MG63 (cell line): ENCODE measurements at places on chromosomes 4 and X. TPM values are rescaled to one million over a fixed set of nuclear protein-coding genes. Genes with fewer than 3 reads are reported as not detected.

- DNase-seq: no peak
Measured at GRCh38 chr4:10738826-10739489, 54.4 kb upstream of the CLNK start.

DNA sequence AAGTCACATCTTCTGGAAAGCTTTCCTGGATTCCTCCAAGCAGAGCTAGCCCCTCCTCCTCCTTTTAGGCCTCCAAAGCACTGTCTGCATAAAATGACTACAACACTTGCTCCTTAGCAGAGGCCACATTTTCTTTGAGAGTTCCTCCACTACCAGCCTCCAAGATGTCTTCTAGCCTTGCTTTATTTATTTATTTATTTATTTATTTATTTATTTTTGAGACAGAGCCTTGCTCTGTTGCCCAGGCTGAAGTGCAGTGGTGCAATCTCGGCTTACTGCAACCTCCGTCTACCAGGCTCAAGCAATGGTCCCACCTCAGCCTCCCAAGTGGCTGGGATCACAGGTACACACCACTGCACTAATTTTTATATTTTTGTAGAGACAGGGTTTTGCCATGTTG is 4.6 kb upstream of the GPC4 start:
- DNase-seq: no peak

GRCh38 chr4:82954212-82954611 is 53.7 kb downstream of the THAP9 start:
- DNase-seq: no peak

- no peak for DNase-seq
Measured at GRCh38 chr4:43244688-43245382, 352.3 kb downstream of the GRXCR1 start.

- DNase-seq: no peak
Measured at GRCh38 chr4:35771571-35771970, 472.7 kb downstream of the ARAP2 start.

DNA sequence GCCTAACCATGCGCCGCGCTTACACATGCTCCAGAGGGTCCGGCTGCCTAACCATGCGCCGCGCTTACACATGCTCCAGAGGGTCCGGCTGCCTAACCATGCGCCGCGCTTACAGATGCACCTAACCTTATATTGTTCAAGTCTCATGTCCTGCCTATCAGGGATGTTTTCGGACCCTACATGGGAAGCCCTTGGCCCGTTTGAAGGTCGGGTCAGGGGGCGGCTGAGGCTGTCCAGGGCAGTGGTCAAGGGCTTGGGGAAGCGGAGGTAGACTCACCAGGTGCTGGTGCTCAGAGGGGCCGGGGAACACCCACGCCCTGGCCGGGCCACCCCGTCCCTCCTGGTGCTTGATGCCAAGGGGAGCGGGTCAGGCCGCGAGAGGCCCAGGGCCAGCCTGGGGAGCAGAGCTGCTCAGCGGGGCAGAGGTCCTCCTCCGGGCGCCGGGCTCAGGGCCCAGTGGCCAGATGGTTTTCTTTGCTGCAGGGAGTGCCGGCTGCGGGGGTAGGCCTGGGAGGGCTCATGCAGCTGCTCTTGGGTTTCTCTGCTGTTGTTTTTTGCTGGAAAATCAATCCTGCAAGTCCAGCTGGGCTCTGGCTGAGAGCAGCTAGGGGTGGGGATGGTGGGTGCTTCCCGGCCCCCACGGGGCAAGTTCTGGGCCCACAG is 35.4 kb upstream of the SPON2 start:
- peak; percentile 87 for DNase-seq

DNA sequence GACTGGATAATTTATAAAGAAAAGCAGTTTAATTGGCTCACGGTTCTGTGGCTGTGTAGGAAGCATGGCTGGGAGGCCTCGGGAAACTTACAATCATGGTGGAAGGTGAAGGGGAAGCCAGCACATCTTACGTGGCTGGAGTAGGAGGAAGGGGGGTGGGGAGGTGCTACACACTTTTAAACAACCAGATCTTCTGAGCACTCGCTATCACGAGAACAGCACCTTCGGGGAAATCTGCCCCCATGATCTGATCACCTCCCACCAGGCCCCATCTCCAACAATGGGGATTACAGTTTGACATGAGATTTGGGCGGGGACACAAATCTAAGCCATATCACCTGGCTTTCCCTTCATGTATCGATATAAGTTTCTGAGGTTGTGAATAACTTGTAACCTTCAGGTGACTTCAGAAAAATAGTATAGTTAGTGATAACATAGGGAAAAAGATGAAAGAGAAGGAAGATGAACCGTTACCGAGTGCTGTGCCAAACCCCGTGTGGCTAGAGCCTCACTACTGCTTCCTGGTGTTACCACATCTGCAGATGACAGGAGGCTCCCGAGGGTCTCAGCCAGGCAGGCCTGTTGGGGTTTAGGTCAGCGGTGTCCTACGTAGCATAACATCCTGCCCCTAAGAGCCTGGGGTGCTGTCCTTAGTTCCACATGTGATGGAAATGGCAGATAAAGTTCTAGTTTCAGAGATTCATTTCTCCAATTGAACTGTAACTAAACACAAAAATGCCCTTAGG is 103.5 kb downstream of the TNIP2 start:
- no peak for DNase-seq

GRCh38 chrX:5113128-5113527 is 1115.5 kb downstream of the NLGN4X start:
- DNase-seq: no peak

DNA sequence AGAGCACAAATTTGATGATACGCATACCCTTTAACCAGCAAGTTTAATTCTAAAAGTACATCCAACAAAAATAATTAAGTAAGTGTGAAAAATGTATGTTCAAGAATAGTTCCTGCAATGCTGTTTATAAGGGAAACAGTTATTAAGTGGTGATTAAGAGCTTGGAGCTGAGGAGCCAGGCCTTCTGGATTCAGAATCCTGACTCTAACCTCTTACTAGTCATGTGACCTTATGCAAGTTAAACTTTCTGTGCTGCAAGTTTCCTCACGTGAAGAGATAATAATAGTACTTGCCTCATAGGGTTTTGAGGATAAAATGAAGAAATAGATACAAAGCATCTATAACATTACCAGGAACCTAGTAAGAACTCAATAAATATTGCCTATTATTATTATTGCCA is 77.7 kb downstream of the FAM13A start:
- DNase-seq: no peak

DNA sequence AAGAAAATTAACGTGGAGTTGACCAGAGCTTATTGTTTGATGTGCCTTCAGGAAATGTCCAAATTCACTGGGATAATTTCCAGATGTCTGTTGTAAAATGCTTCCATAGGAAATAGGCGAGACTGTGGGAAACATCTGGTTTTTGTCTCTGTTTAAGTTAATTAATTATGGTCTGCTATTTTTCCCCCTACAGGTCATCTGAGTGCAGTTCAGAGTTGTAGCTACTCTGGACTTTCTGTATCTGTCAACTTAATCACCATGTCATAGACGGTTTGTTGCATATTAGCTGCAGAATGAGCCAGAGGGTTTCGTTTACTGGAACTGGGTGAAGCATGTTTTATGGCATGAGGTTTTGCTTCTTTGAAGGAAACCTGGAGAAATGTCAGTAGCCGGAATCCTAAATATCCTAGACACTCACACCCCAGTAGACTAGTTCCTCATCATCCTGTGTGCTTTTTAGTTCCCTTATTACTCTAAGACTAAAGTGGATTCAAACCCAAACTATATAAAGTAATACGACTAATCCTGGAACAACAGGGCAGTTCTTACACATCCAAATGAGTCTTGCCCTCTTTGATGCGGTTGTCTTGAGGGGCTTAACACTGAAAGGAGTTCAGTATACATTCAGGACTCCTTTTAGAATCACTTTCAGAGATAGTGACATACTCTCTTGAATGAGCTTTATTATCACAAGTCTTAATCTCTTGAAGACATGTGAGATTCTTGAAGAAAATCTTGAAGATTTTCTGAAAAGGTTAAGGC is 62.5 kb downstream of the PPEF1 start:
- no peak for DNase-seq

- DNase-seq: no peak
Measured at GRCh38 chrX:138745196-138745595, 33.7 kb upstream of the FGF13 start.

- DNase-seq: peak; percentile 75
Measured at GRCh38 chr4:168318266-168318895, at the start of gene DDX60. DDX60 (minus strand) TSS chr4:168318752; CDS start chr4:168311259, 7,493 bp downstream.

DNA sequence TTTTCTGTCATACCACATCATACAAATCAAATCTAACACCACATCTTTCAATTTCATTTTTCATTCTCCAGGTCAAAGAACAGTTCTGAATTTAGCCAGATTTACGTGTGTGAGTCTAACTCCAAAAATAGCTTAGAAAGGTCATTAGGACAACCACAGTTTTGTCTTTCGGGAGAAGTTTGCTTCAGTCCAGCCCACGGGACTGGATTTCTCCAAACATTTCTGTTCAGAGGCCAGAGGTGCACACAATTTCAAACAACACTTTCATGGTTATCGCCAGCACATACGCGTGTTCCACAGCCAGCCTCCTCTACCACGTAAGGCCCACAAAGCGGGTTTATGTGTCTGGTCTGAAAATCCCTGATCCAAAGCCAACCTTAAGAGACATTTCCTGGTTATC is 65.9 kb downstream of the VEGFC start:
- no peak for DNase-seq

DNA sequence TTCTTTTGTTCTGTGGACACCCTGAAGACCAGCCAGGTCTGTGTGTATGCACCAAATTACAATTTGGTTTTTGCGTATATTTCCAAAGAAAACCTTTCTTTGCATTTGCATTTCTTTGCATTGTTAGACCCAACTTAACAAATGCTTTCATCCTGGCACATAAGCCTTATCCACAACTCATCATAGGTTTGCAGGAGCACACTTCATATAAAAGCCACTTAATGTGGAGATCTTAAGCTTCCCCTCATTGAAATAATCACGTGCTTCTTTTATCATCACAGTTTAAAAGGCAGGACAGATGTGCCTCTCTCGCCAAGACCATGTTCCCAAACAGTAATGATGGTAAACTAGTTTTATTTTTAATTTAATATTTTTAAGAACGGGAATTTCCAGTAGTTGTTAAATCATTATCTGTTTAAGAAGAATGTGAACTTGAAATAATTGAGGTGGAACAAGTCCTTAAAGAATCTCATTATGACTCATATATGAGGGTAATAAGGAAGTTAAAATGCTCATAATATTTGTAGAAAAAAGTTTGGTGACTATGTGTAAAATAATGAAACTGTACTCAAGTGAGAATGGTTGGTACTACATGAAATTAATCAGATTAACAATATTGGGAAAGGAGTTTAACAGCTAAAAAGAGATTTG is 65.5 kb downstream of the GLRA3 start:
- DNase-seq: no peak

DNA sequence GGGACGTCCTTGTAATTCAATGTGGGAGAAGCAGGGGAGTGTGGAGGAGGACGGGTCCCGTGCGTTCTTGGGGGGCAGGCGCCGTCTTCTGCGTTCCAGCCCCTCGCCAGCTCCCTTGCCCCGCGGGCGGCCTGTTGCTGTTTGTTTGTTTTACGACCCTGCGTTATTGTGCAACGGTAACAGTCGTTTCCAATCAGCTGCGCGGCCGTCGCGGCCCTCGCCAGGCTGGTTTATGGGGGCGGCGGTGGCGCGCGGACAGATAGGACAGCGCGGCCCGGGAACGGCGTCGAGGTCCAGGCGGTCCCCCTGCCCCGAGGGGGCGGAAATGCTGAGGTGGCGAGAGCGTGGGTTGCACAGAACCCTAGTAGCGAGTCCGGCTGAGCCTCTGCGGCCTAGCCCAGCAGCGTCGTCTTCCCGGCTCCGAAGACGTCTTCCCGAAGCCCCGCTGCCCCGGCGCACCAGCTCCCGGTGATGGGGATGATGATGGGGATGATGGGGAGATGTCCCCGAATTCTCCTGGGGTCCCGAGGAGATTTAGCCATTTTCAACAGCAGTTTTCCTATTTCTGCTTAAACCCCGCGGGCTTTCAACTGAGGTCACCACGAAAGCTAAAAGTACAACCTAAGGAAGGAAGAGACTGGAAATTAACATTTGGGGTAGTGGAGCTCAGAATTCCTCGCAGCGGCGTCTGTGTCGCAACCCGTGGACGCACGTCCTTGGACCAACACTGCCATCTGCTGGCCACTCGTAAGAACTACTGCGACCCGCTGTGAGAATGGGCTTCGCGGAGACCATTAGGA is 4.8 kb downstream of the PDGFRA start:
- peak; percentile 91 for DNase-seq

Gene MCF2
- not detected in 2 replicates for total RNA-seq

Gene TKTL1
- total RNA-seq: not detected in 2 replicates

DNA sequence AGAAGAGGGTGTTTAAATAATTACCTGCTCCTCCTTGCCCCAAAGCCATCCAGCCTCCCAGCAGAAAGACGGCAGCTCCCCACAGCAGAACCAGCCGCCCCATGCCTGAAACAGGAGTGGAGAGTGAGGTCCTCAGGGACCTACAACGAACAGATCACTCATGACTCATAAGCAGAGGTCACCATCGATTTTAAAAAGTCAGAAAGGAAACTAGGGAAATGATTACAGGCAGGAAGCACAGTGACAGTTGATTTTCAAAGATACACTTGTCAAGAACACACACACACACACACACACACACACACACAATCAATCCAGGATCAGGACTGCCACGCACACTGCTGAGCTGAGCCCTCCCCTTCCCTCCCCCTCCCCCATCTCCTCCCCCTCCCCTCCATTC is at the start of gene CRLF2:
CRLF2 (minus strand) TSS at position 118 of the 400 bp plus-strand sequence; CDS start at position 103, 15 bp downstream.
- peak; percentile 78 for DNase-seq

Gene KCNE5
- total RNA-seq: 0.53 TPM in 1 of 2 replicates, not detected in the other

DNA sequence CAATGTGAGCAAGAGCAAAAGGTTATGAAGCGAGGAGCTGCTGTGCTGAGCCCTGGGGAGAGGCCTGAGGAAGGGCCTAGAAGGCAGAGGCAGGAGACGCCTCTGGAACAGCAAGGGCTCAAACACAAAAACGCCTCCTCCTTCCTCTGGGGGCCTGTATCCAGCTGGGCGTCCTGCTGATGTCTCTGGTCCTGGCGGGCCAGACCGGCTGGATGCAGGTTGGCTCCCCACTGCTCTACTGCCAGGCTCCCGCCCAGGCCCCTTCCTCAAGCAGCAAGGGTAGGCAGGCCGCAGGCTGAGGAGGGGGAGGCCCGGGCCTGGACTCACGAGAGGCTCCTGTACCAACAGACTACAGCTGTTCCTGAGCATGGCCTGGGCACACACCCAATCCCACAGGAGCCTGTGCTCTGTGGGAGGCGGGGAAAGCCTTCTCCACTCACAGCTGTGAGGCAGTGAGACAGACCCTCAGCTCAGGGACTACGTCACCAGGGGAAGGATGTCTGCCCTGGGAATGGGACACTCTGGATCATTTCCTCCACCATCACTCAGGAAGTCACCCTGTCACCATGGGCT is 2.3 kb downstream of the HAUS7 start:
- no peak for DNase-seq

- DNase-seq: no peak
Measured at GRCh38 chrX:31228909-31229308, 157.1 kb upstream of the FTHL17 start.

GRCh38 chr4:77178560-77178959 is 21.6 kb downstream of the CCNG2 start:
- DNase-seq: no peak
